ENCODE measurements at places on chromosomes 13 and 19.

GRCh38 chr19:1068009-1069001, 1.3 kb downstream of the ARHGAP45 start:
- DNase-seq: no peak

GRCh38 chr13:19817106-19817505, 34.4 kb upstream of the PSPC1 start:
- DNase-seq: no peak

DNA sequence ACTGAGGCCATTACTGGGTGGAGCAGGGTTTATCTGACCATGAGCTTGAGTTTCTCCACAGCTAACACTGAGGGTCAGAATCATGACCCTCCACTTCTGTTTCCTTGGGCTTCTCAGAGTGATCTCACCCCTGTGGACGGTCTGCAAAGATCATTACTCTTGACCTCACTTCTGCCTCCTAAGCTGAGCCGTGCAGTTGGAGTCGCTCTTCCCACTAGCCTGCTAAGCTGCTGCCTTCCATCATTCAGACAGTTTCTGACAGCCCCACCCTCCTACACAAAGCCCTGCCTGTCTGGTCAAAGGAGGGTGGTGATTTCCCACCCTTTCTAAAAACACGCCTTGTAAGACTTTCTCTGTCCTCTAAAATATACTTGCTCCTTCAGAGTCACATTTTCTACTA, 9.3 kb upstream of the FRY start:
- no peak for DNase-seq

- no peak for DNase-seq
These were observed 195.4 kb downstream of the LACC1 start for GRCh38 chr13:44075113-44075512.

GRCh38 chr19:17420475-17420924, 653 bp downstream of the MVB12A start:
- no peak for DNase-seq

DNA sequence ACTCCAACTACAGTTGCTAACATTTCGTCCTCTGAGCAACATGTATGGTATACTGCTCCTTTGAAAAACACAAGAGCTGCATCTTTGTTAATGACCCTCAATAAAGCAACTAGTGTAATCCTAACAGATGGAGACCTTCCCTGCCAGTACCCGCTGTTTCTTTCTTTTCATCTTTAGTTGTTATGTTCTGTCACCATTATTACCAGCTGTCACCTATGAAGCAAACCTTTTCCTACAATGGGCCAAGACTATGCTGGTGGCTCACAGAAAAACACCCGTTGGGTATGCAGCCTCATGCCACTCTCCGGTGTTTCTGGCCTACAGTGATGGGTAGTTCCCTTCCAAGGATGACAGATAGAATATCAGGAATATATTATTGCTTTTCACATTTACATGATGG, 29.7 kb upstream of the CYSLTR2 start:
- DNase-seq: no peak

DNA sequence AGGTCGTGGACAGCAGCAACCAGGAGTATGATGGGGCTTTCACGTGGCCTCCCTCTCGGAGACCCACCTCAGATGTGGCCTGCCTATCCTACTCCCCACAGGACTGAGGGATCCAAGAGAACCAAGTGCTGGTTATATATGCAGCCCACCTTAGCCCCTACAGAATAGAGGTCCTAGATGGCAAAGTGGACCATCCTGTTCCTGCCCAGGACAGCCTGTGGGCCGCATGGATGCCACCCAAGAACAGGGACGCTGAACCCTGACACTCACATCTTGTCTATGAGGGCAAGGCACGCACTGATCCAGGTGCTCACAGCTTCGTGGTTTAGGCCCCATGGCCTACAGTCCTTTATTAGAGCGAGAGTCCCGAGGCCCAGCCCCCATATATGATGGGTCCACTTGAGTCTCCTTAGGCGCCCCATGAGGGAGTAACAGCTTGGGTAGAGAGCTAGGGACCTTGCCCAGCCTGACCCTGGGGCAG, 1.5 kb upstream of the SLC27A5 start:
- DNase-seq: no peak

DNA sequence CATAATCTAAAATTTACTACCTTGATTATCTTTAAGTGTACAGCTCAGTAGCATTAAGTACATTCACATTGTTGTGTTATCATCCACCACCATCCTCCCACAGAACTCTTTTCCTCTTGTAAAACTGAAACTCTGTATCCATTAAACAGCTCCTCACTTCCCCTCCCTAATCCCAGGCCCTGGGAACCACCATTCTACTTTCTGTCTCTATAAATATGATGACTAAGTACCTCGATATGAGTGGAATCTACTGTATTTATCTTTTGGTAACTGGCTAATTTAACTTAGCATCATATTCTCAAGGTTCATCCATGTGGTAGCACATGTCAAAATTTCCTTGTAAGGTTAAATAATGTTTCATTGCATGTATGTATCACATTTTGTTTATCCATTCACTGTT, 49.0 kb upstream of the POMP start:
- DNase-seq: no peak

GRCh38 chr13:110475550-110476219, 85.8 kb downstream of the RAB20 start:
- DNase-seq: no peak

GRCh38 chr13:20412691-20413355, 112.8 kb downstream of the CRYL1 start:
- no peak for DNase-seq

DNA sequence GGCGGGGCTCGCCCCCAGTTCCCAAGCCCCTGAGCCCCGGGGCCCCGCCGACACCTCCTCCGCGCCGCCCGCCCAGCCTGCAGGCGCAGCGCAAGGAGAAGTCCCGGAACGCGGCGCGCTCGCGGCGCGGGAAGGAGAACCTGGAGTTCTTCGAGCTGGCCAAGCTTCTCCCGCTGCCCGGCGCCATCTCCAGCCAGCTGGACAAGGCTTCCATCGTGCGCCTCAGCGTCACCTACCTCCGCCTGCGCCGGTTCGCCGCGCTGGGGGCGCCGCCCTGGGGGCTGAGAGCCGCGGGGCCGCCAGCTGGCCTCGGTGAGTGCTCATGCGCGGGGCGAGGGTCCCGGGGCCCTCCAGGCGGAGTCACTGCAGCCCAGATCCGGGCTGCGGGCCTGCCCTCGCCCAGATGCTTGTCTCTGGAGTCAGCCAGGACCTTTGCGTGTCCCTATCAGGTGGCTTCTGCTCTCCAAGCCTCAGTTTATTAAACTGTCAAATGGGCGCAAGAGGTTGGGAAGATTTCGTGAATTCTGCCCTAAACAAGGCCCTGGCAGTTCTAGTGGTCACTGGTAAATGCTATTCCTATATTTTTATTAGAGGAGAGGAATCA, 2.0 kb downstream of the NPAS1 start:
- no peak for DNase-seq

DNA sequence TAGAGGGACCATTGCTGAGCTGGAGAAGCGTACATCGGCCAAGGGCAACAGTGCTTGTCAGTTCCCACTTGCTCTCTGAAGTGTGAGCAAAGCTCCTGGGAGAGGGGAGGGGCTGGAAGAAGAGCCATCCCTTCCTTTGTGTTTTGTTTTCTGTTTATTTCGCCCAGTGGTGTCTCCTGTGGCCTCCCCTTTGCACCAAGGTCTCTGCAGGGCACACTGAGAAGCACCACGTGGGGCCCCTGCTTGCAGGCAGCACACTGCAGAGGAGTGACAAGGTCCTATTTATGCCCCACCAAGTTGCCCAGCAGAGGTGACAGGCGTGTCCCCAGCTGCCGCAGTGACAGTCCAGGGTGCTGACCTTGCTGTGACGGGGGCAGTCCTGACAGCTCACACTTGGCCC, 24.0 kb downstream of the GRIN2D start:
- DNase-seq: no peak

DNA sequence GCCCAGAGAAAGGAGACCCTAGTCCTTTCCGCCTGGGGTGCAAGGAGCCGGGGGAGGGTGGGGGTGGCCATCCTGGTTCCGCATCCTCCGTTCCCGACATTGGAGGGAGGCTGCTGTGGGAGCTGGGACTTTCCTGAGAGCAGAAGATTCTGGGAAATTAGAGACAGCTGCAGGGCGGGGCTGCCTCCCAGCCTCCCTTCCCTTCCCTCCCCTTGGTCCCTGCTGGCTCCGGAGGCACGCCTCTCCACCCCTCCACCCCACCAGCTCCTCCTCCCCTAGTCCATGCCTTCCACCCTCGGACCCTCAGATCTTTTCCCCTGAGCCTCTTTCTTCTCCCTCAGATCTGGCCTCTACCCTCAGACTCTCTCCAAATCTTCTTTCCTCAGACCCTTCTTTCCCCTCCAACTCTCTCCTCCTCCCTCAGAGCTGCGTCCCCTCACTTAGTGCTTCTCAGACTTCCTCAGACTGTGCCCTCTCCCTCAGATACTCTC, 3.1 kb upstream of the BCL3 start:
- DNase-seq: no peak

DNA sequence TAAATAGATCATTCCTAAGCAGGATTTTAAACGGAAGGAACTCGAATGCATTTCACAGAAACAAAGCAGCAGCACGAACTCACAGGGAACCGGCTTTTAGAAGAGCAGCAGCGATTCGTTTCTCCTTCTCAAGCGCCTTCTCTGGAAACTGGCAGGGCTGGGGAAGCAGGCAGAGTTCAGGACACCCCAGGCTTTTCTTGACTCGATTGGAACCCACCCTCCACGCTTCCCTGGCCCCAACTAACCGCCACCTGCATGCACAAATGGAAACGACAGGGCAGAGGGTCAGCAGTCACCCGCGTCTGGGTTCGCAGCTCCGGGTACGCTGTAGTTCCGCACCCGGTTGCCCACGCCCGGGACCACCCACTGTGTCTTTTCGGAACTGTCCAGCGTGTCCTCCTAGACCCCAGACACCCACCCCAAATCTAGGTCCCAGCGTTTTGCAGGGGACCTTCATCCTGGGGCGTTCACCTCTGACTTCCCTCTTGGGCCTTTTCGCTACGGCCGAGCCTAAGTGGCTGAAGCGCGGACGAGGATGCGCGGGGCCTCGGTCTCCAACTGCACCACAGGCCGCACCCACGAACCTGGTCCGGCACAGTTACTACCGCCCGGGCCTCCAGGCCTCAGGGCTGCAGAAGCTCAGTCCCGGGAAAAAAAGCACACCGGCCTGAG, 500 bp downstream of the ZFP30 start:
- DNase-seq: no peak

DNA sequence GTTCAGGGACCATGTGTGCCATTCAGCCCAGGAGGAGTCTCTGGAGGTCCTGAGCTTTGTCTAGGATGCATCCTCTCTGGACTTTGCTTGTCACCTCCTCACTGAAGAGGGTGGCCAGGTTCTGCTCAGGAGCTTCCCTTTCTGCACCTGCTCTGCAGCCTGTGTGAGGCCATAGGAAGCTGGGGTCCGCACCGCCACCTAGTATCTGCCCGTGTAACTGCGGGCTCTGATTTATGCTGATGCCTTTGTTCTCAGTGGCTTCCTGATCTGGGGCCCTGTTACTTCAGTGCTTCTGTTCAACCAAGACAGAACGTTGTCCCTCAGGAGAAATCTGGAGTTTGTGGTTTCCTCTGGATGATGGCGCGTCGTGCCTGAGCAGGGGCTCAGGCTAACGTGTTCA, 15.5 kb downstream of the ZNF610 start:
- DNase-seq: no peak

GRCh38 chr13:55761986-55762385, 1378.7 kb upstream of the PRR20A start:
- DNase-seq: no peak

DNA sequence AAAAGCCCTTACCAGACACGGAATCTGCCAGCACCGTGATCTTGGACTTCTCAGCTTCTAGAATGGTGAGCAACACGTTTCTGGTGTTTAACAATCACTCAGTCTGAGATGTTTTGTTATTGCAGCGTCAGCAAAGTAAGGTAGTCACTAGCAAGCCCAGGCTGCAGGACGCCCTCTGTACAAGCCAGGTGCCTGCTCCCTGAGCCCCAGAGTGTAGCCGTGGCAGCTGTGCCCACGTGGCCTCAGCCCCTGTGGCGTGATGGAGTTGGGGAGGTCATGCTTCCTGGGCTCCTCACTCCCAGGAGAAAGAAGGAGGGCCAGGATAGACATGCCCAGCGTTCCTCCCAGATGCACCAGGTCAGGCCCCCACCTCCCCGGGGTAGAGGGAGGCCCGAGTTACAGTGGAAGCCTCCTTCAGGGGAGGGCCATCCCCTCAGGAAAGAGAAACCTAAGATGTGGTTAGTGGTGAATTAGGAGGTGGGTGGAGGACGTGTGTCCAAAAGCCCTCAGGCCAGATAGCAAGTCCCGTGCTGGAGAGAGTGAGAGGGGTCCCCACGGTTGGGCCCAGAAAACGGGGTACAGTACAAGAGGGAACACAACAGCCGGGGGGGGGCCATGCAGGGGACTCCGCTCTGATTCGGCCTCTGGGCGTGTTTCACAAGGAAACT, 169.6 kb upstream of the SOX1 start:
- DNase-seq: no peak

DNA sequence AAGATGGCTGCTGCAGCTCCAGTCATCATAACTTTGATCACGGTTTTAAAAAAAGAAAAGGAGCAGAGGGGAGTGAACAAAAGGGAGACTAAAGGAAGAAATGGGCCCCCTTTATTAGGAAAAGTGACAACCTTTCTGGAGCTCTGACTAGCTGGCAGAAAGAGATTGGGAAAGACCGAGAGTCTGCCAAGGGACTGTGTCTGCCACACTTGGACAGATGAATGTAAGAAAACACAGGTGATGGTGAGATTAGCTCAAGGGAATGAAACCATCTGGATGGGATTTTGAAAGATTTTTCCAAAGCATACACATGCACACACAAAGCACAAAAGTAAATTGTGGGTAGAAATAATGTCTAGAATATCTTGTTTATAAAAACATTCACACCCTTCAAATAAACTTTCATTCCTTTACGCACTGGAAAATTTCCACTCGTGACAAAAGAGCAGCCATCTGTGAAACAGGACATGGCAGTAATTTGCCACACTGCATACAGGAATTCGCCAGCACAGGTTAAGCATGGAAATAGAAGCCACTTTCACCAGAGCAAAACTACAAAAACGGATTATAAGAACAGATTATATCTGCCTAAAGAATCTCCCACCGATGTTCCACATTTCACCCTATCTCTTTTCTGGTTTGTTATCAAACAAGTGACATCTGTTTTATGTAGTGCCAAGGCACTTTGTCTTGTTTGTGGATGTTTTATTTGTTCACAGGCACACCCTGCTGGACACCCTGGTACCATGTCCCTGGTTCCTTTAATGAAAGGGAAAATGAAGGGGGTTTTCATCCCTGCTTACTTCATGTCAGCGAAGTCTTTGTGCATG, 819.5 kb downstream of the DIAPH3 start:
- no peak for DNase-seq
